Activated CD4-positive, alpha-beta T cell treated with anti-CD3 and anti-CD28 coated beads, Interleukin-2, amount 10 ng/mL, durations not matched to agents 7 days and 5 days (primary cell): ENCODE measurements at places on chromosomes 7 and 10. TPM values are rescaled to one million over a fixed set of nuclear protein-coding genes. Genes with fewer than 3 reads are reported as not detected.

GRCh38 chr7:132388688-132389087 lies 187.6 kb downstream of the PLXNA4 start:
- no peaks in the 10 kb centered on the region for H3K36me3 ChIP-seq
- H3K27ac ChIP-seq = no peak overlapping the region
- H3K27me3 ChIP-seq = peaks cover 46% of the 10 kb centered on the region

DNA sequence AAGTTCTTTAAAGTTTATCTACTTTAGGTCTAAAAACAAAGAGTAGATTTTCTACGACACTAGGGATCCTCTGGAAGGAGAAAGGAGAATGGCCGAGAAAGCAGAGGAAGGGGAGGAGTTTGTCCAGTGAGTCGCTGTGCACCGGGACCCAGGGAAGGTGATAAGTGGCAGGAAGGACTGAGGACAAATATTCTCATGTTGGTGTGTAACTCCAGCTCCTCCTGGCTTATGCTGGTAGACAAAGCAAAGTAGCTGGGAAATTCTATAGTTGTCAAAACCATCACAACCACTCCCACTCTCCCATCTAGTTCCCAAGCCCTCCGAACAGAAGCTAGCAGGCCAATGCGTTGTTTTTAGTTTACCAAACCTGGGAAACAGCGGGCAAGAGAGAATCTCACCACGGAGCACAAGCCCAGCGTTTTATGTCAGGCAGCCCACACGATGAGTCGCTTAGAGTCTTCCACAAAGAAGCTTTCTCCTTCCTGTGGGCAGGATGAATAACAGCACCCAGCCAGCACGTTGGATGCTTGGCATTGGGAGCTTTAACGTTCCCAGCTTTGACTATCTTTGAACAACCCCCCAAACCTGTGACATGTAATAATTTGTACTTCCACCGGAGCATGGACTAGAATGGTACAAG lies 32.9 kb upstream of the JCAD start:
- no peak overlapping the region for H3K27ac ChIP-seq
- no peaks in the 10 kb centered on the region for H3K4me1 ChIP-seq
- no peaks in the 10 kb centered on the region for H3K36me3 ChIP-seq
- peaks cover 29% of the 10 kb centered on the region for H3K27me3 ChIP-seq
- no peak for DNase-seq

DNA sequence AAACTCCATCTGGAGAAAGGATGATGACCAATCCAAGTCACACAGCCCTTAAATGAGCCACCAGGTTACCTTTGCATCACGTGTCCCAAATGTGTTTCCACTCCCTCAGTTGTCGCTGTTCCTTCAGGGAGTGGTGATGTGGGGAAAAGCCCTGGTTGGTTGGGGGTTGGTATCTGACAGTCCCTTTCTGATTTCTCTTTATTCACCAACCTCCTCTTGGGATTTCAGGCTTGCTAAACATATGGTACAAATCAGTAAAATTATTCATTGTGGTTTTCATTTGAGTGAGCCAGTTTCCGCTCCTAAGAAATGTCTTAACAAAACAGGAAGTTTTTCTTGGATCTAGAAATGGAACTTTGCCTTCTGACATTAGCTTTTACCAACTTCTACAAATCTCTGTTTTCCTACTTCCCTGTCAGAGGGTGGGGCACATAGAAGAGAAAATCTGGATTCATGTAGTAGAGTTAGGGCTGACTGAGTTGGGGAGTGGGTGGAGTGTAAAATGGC lies 40.0 kb upstream of the KMT2E start:
- no peak overlapping the region for H3K27ac ChIP-seq
- DNase-seq = no peak
- H3K4me1 ChIP-seq = no peaks in the 10 kb centered on the region
- no peak overlapping the region for H3K4me3 ChIP-seq
- H3K36me3 ChIP-seq = peaks cover 9% of the 10 kb centered on the region

GNGT1 gene
- total RNA-seq = not detected

- DNase-seq = no peak
- no peaks in the 10 kb centered on the region for H3K4me1 ChIP-seq
- no peak overlapping the region for H3K4me3 ChIP-seq
- no peaks in the 10 kb centered on the region for H3K27me3 ChIP-seq
- H3K36me3 ChIP-seq = no peaks in the 10 kb centered on the region
Measured at GRCh38 chr10:78185693-78186055, 152.0 kb downstream of the RPS24 start.

GRCh38 chr7:84175461-84175860 lies 19.1 kb downstream of the SEMA3A start:
- H3K27me3 ChIP-seq = no peaks in the 10 kb centered on the region
- H3K36me3 ChIP-seq = no peaks in the 10 kb centered on the region
- H3K4me1 ChIP-seq = no peaks in the 10 kb centered on the region
- no peak overlapping the region for H3K27ac ChIP-seq
- no peak overlapping the region for H3K4me3 ChIP-seq
- DNase-seq = no peak

GRCh38 chr7:86975914-86976313 lies 83.5 kb downstream of the ELAPOR2 start:
- H3K36me3 ChIP-seq = no peaks in the 10 kb centered on the region
- H3K4me3 ChIP-seq = no peak overlapping the region
- H3K27me3 ChIP-seq = no peaks in the 10 kb centered on the region
- no peak overlapping the region for H3K27ac ChIP-seq

PCBD1 gene
- total RNA-seq = 21.8 TPM

GRCh38 chr7:38160003-38160571 lies 18.0 kb upstream of the STARD3NL start:
- peaks cover 14% of the 10 kb centered on the region for H3K27me3 ChIP-seq
- no peaks in the 10 kb centered on the region for H3K4me1 ChIP-seq
- no peak overlapping the region for H3K27ac ChIP-seq
- no peaks in the 10 kb centered on the region for H3K36me3 ChIP-seq
- DNase-seq = no peak
- no peak overlapping the region for H3K4me3 ChIP-seq

DNA sequence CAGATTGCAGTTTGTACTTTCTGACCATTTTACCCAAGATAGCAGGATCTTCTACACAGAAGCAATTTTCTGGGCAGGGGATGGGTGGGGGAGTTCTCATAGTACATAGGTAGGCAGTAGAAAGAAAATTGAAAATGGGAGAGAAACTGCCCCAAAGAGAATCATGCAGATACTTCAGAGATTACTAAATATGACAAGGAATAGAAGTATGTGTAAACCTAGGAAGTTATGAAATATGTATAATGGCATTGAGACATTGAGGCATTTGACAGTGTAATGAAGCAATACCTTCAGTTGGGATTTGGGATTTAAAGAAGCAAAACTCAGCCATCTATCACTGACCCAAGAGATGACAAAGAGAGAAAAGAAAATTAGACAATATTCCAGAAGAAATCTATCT lies 233.0 kb downstream of the PTN start:
- no peaks in the 10 kb centered on the region for H3K4me1 ChIP-seq
- no peak overlapping the region for H3K27ac ChIP-seq
- no peak for DNase-seq
- no peaks in the 10 kb centered on the region for H3K27me3 ChIP-seq
